Testis (tissue), 5 donors: ENCODE measurements at places on chromosomes 6 and 20.

DNA sequence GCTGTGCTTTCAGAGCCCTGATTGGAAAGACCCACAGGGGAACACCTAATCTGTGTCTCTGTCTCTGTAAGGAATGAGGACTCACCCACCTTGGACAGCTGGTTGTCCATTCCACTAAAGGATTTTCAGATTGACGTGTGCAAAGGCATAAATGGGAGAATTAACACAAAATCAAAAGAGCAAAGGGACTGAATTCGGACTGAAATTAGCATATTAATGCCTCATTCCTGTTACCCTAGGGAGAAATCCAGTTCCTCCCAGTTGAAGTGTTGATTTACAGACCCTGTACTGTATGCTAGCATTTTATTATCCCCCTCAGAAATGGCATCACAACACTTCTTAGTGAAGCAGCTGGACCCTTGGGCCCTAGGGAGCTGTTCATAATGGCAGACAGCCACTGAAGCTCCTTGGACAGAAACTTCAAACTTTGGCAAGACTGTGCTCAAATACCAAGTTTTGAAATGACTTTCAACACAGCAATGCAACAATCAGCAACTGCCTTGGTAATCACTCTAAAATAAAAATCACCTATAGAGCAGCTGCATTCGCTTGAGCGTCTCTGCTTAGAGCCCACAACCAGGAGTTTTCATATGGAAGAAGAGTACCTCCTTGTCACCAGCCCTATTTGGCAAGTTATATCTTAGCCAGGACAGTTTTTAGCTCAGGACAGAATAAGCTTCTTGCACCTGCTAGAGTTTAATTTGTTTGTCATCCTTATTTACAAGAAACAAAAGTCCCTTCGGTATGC lies 118.1 kb downstream of the TRDN start:
- H3K4me1 ChIP-seq: peaks cover 8% of the 10 kb centered on the region
- peak overlapping the region; percentile 44 for H3K27ac ChIP-seq
- no peaks in the 10 kb centered on the region for H3K36me3 ChIP-seq

- DNase-seq: no peak
- H3K36me3 ChIP-seq: no peaks in the 10 kb centered on the region
- no peaks in the 10 kb centered on the region for H3K27me3 ChIP-seq
- no peak overlapping the region for H3K4me3 ChIP-seq
- no peak overlapping the region for H3K27ac ChIP-seq
Observed at GRCh38 chr6:92716638-92717037, 702.7 kb downstream of the EPHA7 start.

GRCh38 chr20:39758876-39759275 lies 796.7 kb downstream of the DHX35 start:
- no peaks in the 10 kb centered on the region for H3K4me1 ChIP-seq
- no peak for DNase-seq
- H3K36me3 ChIP-seq: no peaks in the 10 kb centered on the region
- peak overlapping the region; percentile 26 for H3K27ac ChIP-seq

GRCh38 chr6:40188931-40189330 lies 254.7 kb upstream of the MOCS1 start:
- H3K4me3 ChIP-seq: no peak overlapping the region
- no peaks in the 10 kb centered on the region for H3K27me3 ChIP-seq
- H3K36me3 ChIP-seq: no peaks in the 10 kb centered on the region
- no peak for DNase-seq

DNA sequence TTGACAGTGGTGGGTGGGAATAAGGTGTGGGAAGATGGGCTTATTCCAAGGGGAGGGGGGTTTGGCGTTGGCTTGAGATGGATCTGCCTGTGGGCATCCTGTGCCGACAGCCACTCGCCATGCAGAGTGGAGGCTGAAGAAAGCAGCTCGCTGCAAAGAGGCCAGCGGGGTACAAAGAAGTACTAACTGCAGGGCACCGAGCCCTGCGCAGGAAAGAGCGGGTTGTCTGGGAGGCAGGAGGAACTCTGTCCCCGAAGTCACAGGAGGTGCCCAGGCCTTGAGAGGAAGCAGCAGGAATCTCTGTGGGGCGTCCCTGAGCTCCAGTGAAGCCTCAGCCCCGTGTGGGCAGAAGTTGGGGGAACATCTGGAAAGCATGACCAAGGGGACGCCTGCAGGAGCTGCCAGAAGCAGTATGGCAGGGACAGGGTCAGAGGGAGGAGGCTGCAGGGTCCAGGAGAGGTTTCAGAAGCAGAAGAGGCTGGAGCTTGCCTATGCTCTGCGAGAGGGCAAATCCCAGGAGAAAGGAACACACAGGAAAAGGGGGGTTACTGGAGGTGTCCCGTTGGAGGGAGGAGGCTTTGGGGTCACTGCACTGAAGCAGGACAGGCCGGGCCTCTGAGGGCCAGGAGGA lies 77.2 kb downstream of the THBS2 start:
- H3K36me3 ChIP-seq: no peaks in the 10 kb centered on the region
- H3K27me3 ChIP-seq: no peaks in the 10 kb centered on the region
- H3K27ac ChIP-seq: no peak overlapping the region
- H3K4me1 ChIP-seq: peaks cover 3% of the 10 kb centered on the region
- H3K4me3 ChIP-seq: no peak overlapping the region

DNA sequence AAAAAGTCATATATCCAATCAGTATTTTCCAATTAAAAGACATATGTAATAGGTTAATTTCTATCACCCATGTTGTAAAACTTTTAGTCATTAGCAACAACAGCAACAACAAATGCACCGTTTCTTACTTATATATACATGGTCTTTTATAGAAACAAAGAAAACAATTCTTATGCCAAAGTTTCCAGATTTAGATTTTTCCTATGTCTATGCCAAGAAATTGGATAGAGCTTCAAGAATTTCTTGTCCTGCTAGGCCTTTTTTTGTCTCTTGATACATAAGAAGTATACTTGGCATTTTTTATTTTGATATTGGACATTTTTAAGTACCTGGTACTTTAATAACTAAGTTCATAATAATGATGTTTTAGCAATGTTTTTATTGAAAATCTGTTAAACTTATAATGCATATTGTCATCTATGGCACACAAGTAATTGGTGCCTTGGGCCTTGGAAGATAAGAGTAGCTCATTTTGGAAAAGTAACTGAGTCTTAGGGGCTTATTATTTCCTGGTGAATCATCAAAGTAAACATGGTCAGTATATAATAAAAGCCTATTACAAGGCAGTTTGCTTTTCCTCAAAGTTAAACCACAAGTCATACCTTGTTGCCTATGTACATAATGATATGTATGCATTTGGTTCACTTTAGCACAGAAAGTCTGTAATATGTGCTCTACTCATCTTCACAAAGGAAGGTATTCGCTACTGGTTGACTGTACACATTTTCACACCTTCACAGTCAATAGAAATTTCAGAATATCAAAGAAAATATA lies 10.1 kb upstream of the FRK start:
- no peak for DNase-seq
- no peak overlapping the region for H3K27ac ChIP-seq

DNA sequence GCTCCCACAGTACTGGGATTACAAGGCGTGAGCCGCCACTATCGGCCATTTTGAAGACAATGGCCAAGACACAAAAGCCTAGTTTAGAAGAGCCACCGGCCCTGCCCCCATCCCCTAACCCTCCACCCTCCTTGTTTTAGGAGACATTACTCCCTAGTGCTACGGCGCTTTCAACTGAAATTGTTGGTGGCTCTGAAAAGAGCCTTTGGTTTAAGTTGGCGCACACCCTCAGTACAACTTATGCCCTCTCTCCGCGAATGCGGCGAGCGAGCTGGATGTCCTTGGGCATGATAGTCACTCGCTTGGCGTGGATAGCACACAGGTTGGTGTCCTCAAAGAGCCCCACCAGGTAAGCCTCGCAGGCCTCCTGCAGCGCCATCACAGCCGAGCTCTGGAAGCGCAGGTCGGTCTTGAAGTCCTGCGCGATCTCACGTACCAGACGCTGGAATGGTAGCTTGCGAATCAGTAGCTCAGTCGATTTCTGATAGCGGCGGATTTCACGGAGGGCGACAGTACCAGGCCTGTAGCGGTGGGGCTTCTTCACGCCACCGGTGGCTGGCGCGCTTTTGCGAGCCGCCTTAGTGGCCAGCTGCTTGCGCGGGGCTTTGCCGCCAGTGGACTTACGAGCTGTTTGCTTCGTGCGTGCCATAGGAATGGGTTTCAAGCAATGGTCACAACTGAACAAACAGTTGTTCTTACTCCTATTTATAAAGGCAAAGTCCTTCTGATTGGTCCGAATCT lies 114.9 kb upstream of the BTN3A2 start:
- no peaks in the 10 kb centered on the region for H3K27me3 ChIP-seq
- peak overlapping the region; percentile 74 for H3K27ac ChIP-seq
- no peaks in the 10 kb centered on the region for H3K36me3 ChIP-seq

GRCh38 chr6:162119341-162119740 lies 608.2 kb downstream of the PRKN start:
- DNase-seq: peak; percentile 67
- H3K27ac ChIP-seq: peak overlapping the region; percentile 12
- no peaks in the 10 kb centered on the region for H3K36me3 ChIP-seq
- no peaks in the 10 kb centered on the region for H3K27me3 ChIP-seq
- H3K4me1 ChIP-seq: peaks cover 20% of the 10 kb centered on the region

GRCh38 chr6:33846226-33846625 lies 42.4 kb upstream of the MLN start:
- no peak for DNase-seq
- H3K27ac ChIP-seq: no peak overlapping the region
- no peak overlapping the region for H3K4me3 ChIP-seq
- no peaks in the 10 kb centered on the region for H3K27me3 ChIP-seq
- no peaks in the 10 kb centered on the region for H3K4me1 ChIP-seq

DNA sequence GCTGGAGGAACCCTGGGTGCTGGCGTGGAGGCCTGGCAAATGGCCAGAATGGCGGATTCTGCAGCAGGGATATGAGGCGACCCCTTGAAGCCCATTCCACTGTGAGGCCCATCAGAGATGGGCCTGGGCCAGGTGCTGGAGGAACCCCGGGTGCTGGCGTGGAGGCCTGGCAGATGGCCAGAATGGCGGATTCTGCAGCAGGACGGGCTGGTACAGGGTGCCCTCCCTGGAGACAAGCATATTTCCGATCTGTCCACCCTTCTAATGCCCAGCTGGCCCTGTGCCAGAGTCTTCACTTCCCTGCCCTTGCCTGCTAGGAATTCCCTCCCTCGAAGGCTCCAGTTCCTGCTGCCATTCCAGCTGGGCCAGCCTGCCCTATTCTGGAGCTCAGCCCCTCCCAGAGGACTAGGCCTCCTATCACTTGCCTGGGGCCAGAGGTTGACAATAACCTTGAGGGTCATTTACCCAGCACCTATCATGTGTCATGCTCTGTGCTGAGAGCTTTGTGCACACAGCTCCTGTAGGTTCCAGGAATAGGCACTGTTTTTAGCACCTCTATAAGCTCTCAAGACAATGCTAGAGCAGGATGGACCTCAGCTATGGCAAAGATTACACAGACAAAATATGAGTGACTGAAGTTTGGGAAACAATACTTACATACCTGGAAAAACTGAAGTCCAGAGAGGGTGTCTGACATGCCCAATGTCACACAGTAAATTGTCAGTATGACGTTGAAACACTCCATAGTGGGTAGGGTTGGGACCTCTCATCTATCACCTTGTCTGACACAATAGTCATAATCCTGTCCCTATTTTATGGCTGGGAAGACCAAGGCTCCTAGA lies 21.4 kb downstream of the SUN5 start:
- no peak overlapping the region for H3K4me3 ChIP-seq
- no peak overlapping the region for H3K27ac ChIP-seq
- no peaks in the 10 kb centered on the region for H3K36me3 ChIP-seq
- no peaks in the 10 kb centered on the region for H3K27me3 ChIP-seq
- H3K4me1 ChIP-seq: peaks cover 3% of the 10 kb centered on the region

DNA sequence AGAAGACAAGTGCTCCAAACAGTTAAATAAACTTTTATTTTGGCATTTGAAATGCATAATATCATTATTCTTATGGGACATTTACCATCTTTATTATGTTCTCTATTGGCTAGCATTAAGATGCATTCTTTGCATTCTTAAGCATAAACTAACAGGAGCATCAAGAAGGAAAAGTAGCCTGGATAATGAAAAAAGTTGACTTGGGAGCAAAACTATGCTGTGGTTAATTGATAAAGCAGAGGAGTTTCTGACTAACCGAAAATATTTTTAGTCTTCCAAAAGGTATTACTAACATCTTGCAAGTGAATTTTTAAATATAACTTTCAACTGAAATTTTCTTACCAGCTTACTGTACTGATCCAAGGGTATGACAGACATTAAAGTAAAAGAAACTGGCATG lies 140.3 kb downstream of the FLRT3 start:
- no peak overlapping the region for H3K27ac ChIP-seq
- no peak overlapping the region for H3K4me3 ChIP-seq
- no peaks in the 10 kb centered on the region for H3K27me3 ChIP-seq
- H3K36me3 ChIP-seq: no peaks in the 10 kb centered on the region
- no peaks in the 10 kb centered on the region for H3K4me1 ChIP-seq
- no peak for DNase-seq

DNA sequence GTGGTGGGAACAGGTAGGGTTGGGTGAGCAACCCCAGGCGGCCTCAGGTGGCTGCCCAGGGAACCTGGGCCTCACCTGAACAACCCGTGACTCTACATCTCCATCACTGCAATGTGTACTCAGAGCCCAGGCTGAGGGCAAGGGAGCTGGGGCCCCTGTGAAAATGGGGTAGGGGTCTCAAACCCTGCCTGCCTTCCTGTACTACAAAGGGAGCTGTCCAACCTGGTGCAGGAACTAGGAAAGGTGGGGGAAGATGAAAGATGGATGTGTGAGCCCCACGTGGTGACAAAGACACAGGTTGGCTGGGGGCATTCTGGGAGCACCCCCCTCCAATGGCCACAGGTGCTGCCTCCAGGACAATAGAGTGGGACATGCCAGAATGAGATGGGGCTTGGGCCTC lies 62.1 kb upstream of the SLC2A12 start:
- H3K4me3 ChIP-seq: no peak overlapping the region
- no peaks in the 10 kb centered on the region for H3K36me3 ChIP-seq
- H3K4me1 ChIP-seq: no peaks in the 10 kb centered on the region
- DNase-seq: no peak
- no peak overlapping the region for H3K27ac ChIP-seq

DNA sequence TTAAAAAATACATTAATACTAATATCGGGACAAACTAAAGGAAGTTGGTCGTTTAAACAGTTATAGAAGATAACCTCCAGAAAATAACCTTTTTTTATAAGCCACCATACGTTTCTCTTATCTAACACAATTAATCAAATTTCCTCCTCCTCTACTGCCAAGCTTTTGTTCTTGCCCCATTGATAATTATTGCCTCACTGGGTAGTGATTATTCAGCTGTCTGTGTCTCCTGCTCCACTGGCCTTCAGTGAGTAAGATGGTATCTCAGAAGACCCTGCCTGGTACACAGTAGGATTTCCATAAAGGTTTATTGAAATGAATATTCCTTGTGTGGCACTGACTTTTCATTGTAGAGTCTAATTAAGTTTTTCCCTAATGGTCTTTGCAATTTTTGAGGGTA lies 165.5 kb upstream of the SCGN start:
- no peak overlapping the region for H3K4me3 ChIP-seq
- H3K27me3 ChIP-seq: no peaks in the 10 kb centered on the region
- peaks cover 23% of the 10 kb centered on the region for H3K4me1 ChIP-seq
- DNase-seq: no peak
- no peak overlapping the region for H3K27ac ChIP-seq

DNA sequence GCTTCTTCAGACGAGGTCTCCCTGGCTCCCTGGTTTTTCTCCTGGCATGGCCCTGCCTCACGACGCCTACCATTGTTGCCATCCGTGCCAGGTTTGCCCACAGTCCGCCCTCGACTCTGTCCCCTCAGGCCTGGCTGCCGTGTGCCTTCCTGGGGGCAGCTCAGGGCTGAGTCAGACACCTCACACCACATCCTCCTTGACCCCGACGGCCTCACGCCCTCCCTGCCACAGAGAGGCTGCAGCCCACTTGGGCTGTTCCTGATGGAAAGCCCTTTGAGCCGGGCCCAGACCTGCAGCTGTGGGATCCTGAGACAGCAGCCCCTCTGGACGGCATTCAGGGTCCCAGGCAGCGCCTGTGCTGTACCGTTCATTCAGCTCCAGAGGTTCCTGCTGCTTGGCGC lies 108.3 kb downstream of the PSMB1 start:
- H3K4me3 ChIP-seq: no peak overlapping the region
- no peaks in the 10 kb centered on the region for H3K27me3 ChIP-seq
